ENCODE measurements at places on chromosomes 12 and 14.

- no peak for DNase-seq
Observed at GRCh38 chr12:25417071-25417470, 136.0 kb downstream of the LMNTD1 start.

DNA sequence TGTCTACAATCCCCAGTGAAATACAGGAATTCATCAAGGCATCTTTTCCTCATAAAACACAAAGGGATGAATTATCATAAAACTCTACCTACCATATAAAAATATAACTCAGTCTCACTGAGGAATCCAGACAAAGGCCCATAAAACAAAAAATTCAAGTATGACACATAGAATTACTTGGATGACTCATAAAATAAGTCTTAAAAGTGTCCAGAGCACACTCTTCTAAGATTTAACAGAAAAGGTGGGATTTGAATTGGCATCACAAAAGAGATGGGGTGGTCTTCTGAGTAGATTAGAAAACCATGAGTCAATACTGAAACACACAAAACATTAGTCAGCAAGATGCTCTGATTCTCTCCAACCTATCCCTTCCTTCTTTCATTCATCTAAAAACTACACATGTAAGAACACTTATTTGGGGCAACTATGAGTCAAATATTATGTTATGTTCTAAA lies 202.7 kb upstream of the GARIN6 start:
- no peak for DNase-seq

DNA sequence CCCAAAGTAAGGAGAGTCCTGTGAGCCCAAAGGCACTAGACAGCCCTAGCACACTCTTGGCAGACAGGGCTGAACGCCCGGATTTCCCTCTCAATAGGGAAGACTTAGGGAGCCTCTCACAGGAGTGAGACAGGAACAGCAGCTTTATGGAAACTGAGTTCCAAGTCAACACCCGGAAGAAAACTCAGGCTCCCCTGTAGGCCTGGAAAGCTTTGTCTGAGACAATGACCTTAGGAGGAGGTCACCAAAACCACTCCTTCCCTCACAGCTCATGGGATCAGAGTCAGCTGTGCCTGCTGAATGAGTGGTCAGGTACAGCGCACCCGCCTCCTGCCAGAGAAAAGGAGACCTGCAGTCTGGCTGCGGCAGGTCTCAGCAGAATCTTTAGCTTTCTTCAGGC lies 229.5 kb downstream of the CACNA1C start:
- DNase-seq: no peak

GRCh38 chr14:59278111-59278510 lies 89.6 kb downstream of the DAAM1 start:
- no peak for DNase-seq

DNA sequence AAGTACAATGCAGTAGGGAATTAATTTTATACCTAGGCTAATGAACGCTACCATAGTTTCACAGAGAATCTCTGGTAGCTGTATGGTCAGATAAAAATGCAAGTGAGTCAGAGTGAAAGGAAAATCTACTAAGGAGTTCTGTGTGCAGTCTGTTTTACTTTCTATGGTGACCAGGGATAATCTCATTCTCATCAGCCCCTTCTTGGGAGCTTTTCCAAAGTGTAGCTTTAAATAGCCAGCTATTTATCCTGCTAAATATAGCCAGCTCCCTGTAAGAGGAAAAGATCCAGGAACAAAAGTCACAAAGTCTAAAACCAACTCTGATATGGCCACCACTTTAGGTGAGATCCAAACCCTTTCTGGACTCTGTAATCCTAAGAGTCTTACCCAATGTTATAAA lies 75.5 kb downstream of the TMEM116 start:
- no peak for DNase-seq

DNA sequence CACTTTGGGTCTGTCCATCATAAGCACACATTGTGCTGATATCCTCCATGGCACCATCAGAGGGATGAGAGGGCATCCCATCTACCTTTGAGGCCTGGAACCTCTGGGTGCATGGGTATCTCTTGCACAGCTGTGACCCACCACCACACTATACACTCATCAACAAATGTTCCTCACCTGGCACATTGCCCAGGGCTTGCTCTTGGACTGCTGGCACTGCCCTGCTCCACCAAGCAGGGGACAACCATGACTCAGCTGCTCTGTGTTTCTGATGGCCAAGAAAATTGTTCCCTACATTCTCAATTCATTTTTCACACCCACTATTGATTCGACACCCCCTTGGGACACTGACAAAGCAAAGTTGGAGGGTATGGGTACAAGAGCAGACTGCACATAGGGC lies 155.5 kb downstream of the PTPRO start:
- no peak for DNase-seq

GRCh38 chr12:90404071-90404470 lies 550.9 kb downstream of the CCER1 start:
- no peak for DNase-seq

- no peak for DNase-seq
Observed at GRCh38 chr14:77104393-77104792, 6.3 kb downstream of the CIPC start.

DNA sequence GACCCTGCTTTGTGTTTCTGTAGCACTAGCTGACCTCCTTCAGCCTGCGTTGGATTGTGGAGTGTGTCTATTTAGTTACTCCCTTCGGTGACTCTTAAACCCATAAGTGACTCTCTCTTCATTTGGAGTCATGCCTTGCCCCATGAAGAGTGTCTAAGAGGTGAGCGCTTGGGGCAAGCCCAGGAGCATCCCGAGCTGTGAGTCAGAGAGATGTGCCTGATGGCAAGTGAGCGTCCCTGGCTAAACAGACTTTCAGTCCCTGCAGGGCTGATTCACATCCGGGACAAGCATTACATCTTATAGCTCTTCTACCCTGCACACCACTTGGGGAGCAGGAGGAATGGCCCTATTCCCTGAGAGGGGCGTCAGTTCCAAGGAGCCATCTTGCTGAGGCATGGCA lies 24.3 kb upstream of the ATF1 start:
- no peak for DNase-seq

- no peak for DNase-seq
Observed at GRCh38 chr12:128549601-128550218, 274.0 kb downstream of the SLC15A4 start.

DNA sequence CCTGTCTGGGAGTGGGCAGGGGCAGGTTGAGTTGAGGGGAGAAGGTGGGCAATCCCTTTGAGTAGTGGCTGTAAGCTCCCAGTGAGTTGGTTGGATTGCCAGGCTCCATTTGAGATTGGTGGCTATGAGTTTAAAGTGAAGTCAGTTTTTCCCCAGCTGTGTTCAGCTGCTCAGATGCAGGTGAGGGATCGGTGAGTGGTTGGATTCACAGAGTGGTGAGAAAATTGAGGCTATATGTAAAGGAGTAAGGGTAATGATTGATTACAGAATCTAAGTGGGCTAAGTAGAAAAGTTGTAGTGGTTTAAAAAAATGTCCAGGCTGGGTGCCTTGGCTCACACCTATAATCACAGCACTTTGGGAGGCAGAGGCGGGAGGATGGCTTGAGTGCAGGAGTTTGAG lies 68.6 kb downstream of the GLRX5 start:
- no peak for DNase-seq

DNA sequence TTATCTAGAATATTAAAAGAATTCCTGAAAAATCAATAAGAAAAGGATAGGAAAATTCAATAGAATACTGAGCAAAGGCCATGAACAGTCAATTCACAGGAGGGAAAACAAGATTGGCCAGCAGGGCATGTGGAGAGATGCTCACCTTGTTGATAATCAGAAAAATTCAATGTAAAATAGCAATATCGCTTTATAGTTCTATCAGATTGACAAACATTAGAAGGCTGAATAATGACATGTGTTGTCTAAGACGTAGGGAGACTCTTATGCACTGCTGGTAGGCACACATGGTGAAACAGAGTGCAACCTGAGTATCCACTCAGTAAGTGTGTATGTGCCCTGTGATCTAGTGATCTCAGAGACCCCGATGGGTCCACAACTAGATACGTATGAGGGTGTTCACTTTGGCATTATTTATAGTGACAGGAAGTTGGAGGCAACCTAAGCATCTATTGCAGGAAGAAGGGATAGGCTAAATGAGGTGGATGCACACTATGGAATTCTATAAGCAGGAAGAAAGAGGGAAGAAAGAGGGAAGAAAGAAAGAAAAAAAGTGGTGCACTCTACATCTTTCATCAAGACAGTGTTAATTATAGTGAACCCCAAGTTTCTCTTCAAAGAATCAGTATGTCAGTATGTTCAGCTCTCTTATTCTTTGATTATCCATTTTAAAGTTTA lies 3.8 kb upstream of the ANKRD33 start:
- no peak for DNase-seq

GRCh38 chr14:55336691-55337090 lies 65.5 kb downstream of the FBXO34 start:
- DNase-seq: no peak

DNA sequence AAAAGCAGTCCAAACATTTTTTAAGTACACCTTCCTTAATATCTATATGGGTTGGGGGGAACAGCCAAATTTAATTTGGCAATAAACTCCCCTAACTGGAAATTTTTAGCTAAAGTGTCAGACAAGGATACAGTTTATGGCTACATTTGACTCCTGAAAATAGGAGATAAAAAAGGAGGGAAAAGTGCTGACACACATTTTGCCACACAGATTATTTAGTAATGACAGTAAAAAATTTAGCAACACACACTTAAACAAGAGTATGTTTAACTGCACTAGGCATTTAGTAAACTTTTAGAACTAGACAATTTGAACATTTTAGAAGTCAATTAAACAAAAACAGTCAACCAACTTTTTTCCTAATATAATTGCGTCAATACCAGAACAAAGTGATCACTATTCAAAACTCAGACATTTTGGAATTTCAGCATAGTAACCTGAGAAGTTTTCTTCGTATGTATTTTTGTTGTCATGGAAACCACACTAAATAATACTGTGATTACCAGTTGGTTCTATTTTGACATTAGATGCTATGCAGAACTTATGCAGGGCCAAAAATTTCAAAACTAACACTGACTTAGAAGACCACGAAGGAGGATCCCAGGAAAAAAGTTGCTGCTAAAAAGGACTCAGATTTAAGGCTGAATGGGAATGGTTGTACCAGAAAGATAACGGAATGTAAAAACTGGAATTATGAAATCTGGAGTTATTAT lies 13.4 kb downstream of the GMFB start:
- DNase-seq: no peak

GRCh38 chr14:71754422-71755095 lies 177.7 kb upstream of the RGS6 start:
- no peak for DNase-seq
